Vein endothelial cell (primary cell): ENCODE measurements at places on chromosomes 7 and 10. TPM values are rescaled to one million over a fixed set of nuclear protein-coding genes. Genes with fewer than 3 reads are reported as not detected.

The CRYGN gene
- not detected in 2 replicates for total RNA-seq

The COL26A1 gene
- not detected in 2 replicates for total RNA-seq

The PTPRZ1 gene
- not detected in 2 replicates for total RNA-seq

The LDB3 gene
- total RNA-seq, result not detected in 2 replicates

The PTPN20 gene
- 0.19 and 0.33 TPM in 2 replicates for total RNA-seq

The DUS4L gene
- 6.2 and 10.2 TPM in 2 replicates for total RNA-seq

The SH2B2 gene
- total RNA-seq, result 1.4 and 1.6 TPM in 2 replicates

The OGDHL gene
- 0.19 and 0.33 TPM in 2 replicates for total RNA-seq

The ASZ1 gene
- total RNA-seq, result not detected in 2 replicates

The PRXL2A gene
- total RNA-seq, result 156 and 173 TPM in 2 replicates

The TNKS2 gene
- total RNA-seq, result 43.1 and 60.7 TPM in 2 replicates

The JAKMIP3 gene
- 0.10 TPM in 1 of 2 replicates, not detected in the other for total RNA-seq

The CHN2 gene
- total RNA-seq, result 1.6 and 2.5 TPM in 2 replicates

The LBX1 gene
- not detected in 2 replicates for total RNA-seq

The SPDYE1 gene
- total RNA-seq, result not detected in 2 replicates

The NPY gene
- total RNA-seq, result not detected in 2 replicates

The CSGALNACT2 gene
- 9.8 and 13.5 TPM in 2 replicates for total RNA-seq

The LLCFC1 gene
- total RNA-seq, result not detected in 2 replicates

The PUS7 gene
- 44.5 and 51.3 TPM in 2 replicates for total RNA-seq

The ZNF467 gene
- total RNA-seq, result 2.7 and 9.5 TPM in 2 replicates

The GTF2IRD2 gene
- total RNA-seq, result 4.6 and 7.5 TPM in 2 replicates

The PRSS1 gene
- not detected in 2 replicates for total RNA-seq

The PTF1A gene
- total RNA-seq, result not detected in 2 replicates

The FEZF1 gene
- not detected in 2 replicates for total RNA-seq

The MMRN2 gene
- 262 and 371 TPM in 2 replicates for total RNA-seq

The FAM237B gene
- not detected in 2 replicates for total RNA-seq

The TMEM176A gene
- total RNA-seq, result not detected in 2 replicates

The LIPK gene
- total RNA-seq, result not detected in 2 replicates

The RELN gene
- 59.3 and 137 TPM in 2 replicates for total RNA-seq

The DMTF1 gene
- 66.3 and 89.1 TPM in 2 replicates for total RNA-seq

The ZNF488 gene
- 0.10 and 0.33 TPM in 2 replicates for total RNA-seq

The RASSF4 gene
- total RNA-seq, result 7.5 and 10.8 TPM in 2 replicates

The CALML5 gene
- total RNA-seq, result not detected in 2 replicates

The KCND2 gene
- total RNA-seq, result 0.29 and 0.33 TPM in 2 replicates

The OR6B1 gene
- total RNA-seq, result not detected in 2 replicates
